Amniotic epithelial cell (primary cell): ENCODE measurements at places on chromosomes 11 and 22.

- no peak for DNase-seq
Observed at GRCh38 chr22:48838376-48838775, 989.3 kb downstream of the BRD1 start.

DNA sequence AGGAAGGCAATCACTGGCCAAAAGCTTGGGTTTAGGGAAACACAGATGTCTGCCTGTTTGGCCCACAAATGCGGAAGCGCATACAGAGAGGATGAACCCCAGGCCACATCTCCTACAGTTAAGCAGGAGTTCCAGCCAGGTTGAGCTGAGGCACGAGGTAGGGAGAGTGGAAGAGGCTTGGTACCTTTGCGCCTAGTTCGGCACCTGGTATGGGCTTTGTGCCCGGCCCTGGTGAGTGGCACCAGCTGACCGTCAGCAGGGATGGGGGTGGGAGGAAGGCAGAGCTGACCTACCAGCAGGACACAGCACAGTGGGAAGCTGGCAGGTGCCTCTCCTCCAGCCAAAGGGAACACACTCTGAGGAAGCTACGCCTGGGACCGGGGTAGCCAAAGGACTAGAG lies 57.6 kb downstream of the KCNC1 start:
- no peak for DNase-seq

DNA sequence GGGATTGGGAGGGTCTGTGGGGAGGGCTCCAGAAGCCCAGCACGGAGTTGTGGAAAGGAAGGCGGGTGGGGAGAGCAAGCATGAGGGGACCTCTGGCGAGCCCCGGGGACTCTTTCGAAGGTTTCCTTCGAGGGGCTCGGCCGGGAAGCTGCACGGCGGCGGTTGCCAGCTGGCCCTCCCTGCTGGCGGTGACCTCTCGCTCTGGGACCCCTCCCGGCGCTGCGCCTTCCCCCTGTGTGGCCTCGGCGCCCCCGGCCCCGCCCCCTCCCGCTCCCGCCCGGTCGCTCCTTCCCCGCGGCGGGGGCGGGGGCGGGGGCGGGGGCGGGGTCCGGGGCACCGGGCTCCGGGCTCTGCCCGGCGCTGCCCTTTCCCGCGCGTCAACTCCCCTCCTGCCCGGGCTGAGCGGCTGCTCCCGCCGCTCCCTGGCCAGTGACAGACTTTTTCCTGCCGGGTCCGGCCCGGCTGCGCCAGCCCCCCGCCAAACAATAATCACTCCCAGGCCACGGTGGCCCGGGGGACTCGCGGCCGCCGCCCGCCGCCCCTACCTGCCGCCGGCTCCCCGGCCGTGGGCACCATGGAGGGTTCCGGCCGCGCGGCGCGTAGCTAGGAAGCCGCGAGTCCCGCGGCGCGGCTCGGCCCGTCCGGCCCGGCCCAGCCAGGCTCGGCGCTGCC lies 941 bp downstream of the CLCF1 start:
- no peak for DNase-seq

- DNase-seq, result no peak
Observed at GRCh38 chr11:2531987-2532703, 87.3 kb downstream of the KCNQ1 start.

GRCh38 chr11:36874291-36874690 lies 276.3 kb upstream of the RAG2 start:
- DNase-seq, result no peak

- peak; percentile 98 for DNase-seq
Observed at GRCh38 chr11:114291381-114291780, 4.8 kb upstream of the NNMT start.

GRCh38 chr22:27647540-27647939 lies 154.0 kb downstream of the MN1 start:
- DNase-seq, result no peak

DNA sequence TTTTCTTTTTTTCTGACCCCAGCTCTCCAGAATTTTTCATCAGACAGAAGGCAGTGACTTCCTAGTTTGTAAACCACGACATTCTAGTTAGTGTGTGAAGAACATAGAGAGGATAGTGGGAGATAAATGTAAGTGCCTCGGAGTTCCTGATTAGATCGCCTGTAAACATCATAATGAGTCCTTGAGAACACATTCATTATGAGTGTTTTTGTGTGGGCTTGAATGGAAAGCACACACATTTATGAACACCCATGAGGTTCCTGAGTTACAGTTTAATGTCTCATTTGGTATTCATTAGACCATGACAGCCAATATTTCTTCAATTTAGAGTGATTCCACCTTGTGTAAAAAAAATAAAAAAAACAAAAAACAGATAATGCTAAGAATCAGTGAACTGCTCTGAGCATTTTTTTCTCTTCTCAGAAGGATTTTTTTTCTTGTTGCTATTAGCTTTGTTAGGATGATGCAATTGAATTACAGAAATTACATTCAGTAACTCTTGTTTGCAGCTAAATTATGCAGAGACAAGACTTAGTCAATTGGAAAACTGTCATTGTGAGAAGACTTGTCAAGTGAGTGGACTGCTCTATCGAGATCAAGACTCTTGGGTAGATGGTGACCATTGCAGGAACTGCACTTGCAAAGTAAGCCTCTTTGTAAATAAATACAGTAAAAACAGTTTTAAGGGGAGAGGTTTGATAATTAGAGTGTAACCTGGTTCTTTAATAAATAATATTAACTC lies 257.6 kb downstream of the NELL1 start:
- no peak for DNase-seq

GRCh38 chr11:113796663-113797259 lies 17.2 kb downstream of the CLDN25 start:
- peak; percentile 37 for DNase-seq

DNA sequence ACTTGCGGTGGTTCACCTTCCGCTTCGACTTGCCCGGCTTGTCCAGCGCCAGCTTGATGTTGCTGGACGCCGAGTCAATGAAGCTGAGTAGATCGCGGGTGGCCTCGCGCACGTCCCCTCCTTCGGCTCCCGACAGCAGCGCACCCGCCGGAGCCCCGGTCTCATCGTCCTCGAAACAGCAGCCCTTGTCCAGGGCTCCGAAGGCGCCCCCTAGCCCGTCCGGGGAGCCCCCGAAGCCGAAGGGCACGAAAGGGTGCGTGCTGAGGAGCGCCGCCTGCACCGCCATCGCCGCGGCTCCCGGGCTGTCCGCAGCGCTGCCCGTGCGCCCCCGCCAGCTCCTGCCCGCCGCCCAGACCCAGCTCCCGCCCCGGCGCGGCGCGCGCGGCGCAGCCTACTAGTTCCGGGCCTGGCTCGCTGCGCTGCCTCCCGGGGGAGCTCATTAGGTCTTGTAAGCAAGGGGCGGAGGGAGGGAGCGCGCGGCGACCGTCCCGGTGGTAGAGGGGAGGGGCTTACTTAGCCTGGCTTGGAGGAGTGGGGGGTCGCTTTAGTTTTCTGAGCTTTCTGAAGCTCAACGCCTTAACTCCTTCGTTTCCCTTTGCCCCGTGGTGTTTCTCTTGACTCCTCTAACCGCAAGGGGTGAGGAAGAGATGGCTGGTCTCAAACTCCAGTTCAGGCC lies at the start of gene FAM181B:
Gene FAM181B (minus strand): TSS at position 421 of the 676 bp plus-strand sequence. CDS start 135 bp downstream, at position 286.
- no peak for DNase-seq

- no peak for DNase-seq
Observed at GRCh38 chr22:20651286-20651685, 122.6 kb upstream of the SERPIND1 start.

- peak; percentile 18 for DNase-seq
Observed at GRCh38 chr22:29530716-29531115, 22.8 kb downstream of the THOC5 start.

DNA sequence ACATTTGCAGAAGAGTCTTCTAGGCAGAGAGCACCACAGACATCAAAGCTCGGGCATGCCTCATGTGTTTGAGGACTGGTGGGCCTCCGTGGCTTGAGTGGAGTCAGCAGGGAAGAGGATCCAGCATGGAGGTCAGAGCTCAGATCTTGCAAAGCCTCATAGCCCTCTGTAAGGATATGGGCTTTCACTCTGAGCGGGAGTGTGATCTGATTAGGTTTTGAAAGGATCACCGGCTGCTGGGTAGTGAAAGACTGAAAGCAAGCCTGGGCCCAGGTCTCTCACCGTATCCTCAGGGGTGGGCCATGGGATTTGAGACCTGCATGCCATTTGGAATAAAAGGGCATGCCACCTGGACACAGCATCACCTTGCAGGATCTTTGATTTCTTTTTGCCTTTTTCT lies 112.7 kb downstream of the TEAD1 start:
- DNase-seq, result no peak

GRCh38 chr22:41915035-41915785 lies at the start of gene SHISA8:
Gene SHISA8, minus strand, starts transcription at chr22:41915074. Its CDS starts 407 bp downstream, at chr22:41914667.
- DNase-seq, result peak; percentile 41

GRCh38 chr11:46540807-46541206 lies 53.0 kb downstream of the AMBRA1 start:
- DNase-seq, result no peak

GRCh38 chr11:109075976-109076375 lies 346.0 kb upstream of the C11orf87 start:
- peak; percentile 56 for DNase-seq

GRCh38 chr22:40519284-40519947 lies 117.1 kb downstream of the MRTFA start:
- DNase-seq, result no peak

GRCh38 chr11:64124147-64124546 lies 41.8 kb downstream of the MACROD1 start:
- peak; percentile 29 for DNase-seq

GRCh38 chr11:98842187-98842586 lies 178.6 kb upstream of the CNTN5 start:
- no peak for DNase-seq

DNA sequence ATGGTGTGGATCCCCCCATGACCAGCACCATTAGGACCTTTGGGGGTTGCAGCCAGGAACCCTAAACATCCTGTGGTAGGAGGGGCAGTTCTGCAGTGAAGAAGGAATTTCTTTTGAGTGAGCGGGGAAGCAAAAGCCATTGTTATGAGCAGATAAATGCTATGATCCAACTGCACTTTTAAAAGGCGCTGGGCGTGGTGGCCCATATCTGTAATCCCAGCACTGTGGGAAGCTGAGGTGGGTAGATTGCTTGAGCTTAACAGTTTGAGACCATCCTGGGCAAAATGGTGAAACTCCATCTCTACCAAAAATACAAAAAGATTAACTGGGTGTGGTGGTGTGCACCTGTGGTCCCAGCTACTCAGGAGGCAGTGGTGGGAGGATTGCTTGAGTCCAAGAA lies 5.9 kb upstream of the TOMM22 start:
- no peak for DNase-seq

DNA sequence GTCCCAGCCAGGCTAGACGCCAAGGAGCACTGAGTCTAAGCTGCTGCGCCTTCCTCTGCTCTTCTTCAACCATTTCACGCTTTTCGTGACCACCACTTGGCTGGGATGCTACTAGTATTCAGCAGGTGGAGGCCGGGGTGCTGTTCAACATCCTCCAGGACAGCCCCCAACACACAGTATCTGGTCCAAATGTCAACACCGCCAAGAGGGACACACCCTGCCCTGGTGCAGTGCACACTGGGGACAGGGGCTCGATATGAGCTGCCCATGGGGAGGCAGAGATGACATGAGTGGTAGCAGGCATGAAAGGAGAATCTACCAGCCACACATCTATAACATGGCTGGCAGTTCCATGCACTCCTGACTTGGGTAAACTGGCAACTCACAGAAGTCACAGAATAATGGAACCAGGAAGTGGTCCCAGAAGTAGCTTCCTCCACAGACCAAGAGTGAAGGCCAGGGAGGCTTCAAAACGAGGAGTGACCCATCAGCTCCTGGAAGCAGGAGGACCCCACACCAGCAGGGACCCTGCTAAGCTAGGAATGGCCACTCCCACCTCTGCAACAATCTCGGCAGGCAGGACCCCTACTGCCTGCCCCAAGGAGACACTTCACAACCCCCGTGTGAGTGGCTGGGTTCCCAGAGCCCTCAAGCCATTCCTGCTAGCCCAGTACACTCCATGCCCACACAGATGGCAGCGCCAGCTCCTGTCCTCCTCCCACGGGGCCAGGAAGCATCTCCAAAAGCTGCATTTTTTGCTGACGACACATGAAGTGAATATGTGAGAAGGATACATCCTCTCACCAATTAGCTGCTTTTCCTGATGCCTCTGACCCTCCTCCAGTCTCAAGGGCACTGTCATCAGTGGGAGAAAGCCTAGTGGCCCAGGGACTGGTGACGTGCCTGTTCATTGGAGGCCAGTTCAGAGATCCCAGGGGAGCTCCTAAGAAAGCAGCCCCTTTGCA lies 78.8 kb downstream of the DGCR2 start:
- no peak for DNase-seq

DNA sequence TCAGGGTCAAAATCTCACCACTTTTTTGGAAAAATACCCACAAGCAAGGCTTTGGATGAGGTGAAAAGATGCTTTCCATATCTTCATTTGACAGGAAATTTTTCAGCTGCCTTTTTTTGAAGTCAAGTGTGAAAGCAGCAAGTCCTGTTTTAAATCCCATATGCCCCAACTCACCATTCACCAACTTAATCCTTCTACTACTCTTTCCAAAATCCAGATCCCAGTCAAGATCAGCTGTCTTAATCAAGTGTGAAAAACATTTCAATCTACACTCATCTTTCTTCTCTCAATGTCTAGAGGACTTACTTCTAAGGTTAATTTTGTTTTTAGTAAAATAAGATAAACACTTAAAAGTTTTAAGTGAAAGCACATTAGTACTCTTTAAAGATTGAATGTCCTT lies 128.4 kb upstream of the CEP126 start:
- DNase-seq, result no peak

DNA sequence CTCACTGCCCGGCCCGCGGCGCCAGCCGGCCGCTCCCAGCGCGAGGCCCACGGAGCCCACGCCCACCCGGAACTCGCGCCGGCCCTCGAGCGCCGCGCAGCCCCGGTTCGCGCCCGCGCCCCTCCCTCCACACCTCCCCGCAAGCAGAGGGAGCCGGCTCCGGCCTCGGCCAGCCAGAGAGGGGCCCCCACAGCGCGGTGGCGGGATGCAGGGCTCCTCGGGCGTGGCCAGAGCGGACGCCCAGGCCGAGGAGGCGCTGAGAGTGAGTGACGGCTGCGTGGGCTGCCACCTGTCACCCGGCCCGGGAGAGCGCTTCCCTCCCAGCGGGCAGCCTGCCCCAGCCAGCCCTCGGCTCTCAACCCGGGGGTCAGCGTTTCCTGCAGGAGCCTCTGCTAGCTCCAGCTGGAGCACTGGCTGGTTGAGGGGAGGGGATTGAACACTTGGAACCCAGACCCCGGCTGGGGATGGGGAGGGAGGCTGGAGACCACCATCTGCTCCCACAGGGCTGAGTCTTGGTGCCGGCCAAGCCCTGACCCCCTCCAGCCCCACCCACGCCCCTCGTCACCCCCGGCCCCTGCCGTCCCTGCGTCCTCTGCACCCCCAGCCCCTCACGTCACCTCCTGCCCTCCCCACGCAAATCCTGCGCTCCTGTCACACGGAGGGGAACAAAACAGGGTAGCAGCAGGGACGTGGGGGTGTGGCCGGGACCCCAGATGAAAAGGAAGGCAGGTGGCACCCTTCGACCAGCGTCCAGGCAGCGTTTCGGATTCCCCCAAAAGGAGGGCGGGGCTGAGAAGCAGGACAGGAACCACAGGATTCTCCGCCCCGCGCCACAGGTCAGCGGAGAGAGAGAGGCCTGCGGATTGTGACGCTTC lies 157.0 kb downstream of the BRD1 start:
- no peak for DNase-seq
